CD4-positive, alpha-beta T cell treated with Interferon alpha-2 for 1 hour (primary cell): ENCODE measurements at places on chromosomes 5 and 9.

GRCh38 chr9:76798527-76798926 lies 34.3 kb downstream of the PCA3 start:
- no peak for DNase-seq

DNA sequence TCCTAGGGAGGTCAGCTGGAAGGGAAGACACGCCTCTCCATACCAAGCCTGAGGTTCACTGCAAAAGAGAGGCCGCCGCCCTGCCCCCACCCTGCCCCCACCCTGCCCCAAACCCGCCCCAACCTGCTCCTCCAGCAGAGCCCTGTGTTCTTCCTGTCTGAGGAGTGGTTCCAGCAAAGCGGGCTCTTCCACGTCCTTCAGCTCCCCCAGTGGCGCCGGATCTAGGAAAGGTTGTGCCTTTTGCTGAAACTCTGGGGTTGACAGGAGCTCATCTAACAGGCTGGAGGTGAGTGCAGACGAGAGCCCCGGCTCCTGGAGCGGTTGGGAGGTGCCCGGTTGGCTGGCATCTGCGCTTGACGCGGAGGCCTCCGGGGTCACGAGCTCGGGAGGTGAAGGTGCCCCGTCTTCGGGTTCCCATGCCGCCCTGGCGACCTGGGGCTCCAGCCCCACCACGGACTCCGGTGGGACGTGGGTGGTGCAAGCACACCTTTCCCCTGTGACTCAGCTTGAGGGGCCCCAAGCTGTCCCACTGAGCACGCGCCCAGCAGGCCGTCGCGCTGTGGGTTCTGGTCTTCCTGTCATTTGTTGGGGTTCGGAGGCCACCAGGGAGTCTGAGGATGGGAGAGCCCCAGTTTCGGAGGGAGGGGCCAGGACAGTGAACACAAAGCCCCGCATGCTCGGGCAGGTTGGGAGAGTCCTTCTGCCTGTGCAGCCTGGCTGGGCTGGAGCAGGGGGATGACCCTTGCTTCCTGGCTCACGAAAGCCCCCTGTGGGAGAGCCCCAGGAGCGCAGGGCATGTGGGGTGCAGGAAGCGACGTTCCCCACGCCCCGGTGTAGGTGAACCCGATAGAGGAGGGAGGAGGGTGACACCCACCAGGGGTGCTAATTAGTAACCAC lies 1467.1 kb downstream of the FOXD4L5 start:
- DNase-seq: peak; percentile 66

- DNase-seq: no peak
These were observed 248.6 kb downstream of the RFX3 start for GRCh38 chr9:3277200-3277599.

DNA sequence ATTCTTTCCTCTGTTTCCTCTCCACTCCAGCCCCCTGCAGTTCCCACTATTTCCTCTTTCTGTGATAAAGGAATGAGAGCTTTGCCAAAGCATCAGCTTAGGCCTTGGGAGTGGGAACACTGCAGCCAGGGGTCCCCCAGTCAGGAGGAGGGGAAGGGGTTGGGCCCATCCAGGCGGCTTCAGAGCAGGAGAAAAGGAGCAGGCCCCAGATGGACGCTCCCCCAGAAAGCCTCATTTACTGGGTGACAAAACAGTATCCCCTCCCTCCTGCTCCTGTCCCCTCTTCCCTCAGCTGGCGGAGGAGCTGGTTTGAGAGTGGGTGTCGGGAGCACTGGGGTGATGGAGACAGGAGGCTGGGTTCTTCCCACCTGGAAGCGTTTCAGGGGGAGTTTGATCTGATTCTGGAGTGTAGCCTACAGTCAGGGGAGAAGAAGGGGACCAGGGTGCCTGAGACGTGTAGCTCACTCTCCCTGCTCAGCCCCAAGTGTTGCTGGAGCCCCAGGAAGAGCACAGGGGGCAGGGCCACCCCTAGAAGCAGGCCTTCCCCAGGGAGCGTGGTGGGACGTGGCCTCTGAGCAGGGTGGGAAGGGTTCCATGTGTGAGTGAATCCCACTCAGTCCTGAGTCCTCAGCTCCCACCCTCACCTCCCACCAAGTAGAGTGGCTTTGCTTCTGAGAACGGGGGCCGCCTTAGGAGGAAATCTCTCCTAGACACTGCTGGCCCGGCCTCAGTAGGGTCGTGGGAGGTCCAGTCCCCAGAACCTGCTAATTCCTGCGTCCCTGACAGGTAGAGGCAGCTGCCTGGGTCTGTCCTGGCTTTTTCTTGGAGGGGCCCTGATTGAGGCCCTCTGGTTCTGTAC lies 173.1 kb downstream of the CACNA1B start:
- no peak for DNase-seq

DNA sequence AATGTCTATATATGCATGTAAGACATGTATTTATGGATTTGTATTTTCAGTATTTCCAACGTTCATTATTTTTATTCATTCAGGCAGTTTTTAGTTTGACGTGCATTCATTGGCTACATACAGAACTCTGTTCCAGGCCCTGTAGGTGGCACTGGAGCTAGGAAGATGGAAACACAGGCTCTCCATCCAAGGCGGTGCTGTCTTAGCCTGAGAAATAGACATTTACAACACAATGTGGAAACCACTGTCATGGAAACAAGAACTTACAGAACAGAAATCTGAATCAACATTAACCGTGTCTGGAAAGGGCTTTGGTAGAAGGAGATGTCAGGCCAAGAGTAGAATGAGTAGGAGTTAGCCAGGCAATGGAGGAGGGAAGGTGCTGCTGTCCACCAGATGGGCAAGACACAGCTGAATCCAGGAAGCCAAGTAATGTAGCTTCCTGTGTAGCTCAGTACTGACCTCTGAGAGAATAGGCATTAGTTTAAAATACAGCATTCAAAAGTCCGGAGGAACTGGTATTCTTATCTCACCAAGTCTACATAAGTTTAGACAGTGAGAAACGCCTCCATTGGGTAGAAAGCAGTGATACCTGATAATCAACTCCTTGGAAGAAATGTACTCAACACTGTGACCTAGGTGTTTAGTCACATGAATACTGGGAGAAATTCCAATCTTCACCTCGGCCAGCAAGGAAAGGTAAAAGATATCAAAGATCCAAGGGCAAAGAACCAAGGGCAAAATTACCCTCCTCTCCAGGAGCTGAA lies 388.6 kb upstream of the CDH6 start:
- DNase-seq: no peak

GRCh38 chr9:23537192-23538066 lies 288.6 kb downstream of the ELAVL2 start:
- DNase-seq: no peak

DNA sequence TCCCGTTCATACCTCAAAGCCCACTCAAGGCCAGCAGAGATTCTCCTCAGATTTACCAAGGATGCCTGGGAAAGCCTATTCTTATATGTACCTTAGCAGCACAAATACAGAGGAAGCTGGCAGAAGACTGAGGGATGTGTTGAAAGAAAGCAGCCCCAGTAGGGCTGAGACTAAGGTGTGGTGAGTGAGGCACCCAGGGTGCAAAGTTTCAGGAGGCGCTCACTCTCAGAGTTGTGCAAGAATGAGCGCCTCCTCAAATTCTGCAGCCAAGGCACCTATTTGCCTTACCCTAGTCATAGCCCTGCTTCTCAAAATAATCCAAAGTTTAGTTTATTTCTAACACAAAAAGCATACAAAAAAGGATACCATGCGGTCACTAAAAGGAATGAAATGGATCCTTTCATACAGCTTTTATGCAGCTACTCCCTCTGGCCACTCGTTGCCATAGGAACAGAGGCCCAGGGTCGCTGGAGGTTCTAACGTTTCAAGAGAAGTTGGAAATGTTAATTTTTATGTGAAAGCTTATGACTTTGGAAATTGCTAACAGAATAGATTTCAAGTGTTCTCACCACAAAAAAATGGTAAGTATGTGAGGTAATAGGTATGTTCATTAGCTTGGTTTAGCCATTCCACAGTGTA lies 79.7 kb upstream of the SMIM23 start:
- DNase-seq: no peak

GRCh38 chr5:145887976-145888574 lies 15.3 kb upstream of the GRXCR2 start:
- DNase-seq: no peak

DNA sequence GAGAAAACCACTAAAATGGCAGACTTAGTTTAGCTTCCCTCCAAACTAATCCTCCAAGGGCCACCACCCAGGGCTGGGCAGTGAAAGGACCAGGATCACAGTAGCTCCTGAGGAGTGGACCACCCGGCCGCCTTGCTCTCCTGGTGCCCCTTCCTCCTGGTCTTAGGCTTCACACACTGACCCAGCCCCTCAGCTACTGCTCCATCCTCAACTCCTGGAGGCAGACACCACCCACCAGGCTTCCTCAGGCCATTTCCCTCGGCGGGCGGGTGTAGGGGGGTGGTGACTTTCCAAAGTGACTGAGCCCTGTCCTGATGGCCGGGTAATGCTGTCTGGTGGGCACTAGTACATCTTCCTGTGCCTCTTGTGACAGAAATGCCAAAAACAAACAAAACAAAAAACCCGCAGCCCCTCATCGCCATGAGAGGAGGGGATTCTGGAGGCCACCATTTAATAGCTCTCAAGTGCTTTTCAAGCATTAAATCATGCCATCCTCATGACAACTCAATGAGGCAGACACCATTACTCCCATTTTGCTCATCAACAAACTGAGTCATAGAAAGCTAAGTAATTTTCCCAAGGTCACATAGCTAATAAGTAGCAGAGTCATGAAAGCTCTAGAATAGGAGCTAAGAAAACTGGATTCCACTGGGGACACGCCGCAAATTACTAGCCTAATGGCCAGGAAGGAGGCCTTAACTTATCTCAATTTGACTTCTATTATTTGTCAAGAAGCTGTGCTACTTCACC lies 91.3 kb upstream of the LRRTM2 start:
- DNase-seq: no peak

DNA sequence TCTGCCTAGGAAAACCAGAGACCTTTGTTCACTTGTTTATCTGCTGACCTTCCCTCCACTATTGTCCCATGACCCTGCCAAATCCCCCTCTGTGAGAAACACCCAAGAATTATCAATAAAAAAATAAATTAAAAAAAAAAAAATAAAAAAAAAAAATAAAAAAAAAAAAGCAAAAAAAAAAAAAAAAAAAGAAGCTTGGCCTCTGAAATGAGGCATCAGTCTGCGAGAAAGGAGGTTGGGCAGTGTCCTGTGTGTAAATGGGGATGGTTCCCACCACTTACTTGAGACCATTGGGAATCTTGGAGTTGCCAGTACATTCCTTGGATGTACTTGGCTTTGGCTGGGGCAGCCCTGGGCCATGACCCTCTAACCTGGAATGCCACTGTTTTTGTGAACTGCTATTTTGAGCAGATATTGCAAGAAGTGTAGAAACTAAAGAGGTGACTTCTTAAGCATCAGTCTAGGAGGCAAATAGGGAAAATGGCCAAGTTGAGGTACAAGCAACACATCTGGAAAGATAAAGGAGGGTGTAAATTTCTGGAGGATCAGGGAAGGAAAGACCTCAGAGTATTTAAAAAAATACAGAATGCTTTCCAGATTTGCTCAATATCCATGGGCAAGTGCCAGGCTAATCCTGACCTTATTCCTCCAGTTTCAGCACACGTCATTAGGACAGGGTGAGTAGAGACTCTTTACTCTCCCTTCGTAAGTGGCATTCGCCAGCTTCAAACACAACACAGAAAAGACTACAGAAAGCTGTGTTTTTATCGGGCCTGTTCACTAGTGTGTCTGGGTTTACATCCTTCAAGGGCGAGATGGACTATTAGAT lies 58.1 kb downstream of the HSPA4 start:
- no peak for DNase-seq

DNA sequence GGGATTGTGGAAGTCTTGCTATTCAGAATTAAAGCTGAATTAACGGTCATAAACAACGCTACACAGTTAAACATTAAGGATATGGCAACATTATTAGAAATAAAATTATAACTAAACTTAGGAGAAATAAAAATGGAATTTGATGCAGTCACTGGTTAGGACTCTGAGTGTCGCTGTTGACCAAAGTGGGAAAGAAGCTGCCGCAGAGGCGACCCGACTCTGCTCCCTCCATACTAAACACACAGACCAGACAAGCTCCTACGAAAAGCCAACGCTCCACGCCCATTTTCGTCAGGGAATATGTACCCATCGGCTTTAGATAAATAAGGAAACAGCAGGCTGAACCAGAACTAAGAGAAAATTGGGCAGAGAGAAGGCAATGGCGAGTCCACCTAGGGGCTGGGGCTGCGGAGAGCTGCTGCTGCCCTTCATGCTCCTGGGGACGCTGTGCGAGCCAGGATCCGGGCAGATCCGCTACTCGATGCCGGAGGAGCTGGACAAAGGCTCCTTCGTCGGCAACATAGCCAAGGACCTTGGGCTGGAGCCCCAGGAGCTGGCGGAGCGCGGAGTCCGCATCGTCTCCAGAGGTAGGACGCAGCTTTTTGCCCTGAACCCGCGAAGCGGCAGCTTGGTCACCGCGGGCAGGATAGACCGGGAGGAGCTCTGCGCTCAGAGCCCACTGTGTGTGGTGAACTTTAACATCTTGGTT lies at the start of gene PCDHGA5:
PCDHGA5 (plus strand) TSS at position 211 of the 709 bp plus-strand sequence; CDS start at position 380, 169 bp downstream.
- DNase-seq: no peak

DNA sequence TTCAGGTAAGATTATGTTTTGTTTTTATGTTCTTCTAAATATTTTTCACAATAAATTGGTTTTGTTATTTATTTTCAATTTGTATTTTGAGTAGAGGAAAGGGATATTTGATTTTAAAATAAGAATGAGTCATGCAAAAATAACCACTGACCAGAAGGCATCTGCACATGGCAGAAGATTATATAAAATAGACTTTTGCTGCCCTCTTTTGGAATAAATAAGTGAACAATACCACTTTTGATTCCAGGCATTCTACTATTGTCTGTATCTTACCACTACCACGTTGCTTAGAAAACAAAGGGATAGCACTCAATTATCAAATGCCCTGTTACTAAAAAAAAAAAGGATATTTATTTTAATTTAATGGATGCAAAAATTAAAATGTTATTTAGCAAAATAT lies 227.3 kb upstream of the ITGA1 start:
- DNase-seq: no peak

- DNase-seq: no peak
These were observed 173.7 kb downstream of the DAB2IP start for GRCh38 chr9:121825031-121825691.

DNA sequence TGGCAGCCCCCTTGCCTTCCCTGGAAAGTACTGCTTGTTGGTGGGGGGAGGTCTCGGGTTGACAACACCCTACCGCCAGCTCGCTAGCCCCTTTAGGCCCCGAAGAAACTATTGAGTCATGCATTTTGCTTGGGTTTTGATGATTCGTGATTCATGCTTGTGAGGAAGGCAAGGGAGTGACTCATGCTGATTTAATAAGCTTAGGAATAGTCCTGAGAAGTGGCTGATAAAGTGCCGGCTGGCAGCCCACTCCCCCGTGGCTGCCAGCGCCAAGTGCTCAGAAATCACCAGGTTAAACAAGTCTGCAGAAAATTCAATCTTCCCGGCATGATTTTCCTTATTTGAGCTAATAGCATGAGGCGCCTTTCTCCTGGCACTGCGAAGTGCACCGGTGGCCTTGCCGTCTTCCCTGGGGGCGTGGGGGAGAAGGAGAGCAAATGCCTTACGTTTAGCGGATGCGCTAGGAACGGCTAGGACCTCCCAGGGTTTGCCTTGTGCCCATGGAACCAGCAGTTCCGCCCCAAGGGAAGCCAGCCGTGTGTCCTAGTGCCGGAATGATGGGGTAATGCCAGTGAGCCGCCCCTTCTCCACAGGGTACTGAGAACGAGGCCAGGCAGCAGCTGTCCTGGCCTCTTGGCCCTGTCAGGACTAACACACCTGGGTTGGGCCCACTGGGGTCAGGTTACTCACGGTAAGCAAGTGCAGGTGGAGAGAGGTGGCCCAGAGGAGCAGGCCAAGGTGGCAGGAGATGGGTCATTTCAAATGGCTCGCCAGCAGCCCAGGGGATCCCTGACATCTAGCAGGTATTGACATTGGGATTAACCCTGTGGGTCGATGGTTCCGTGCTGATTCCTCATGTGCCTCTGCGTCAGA lies 151.9 kb downstream of the MACROH2A1 start:
- DNase-seq: no peak
